ENCODE measurements at places on chromosomes 12 and 14.
A peak's percentile ranks its signal among the peaks of the same experiment; 100 is the strongest.

DNA sequence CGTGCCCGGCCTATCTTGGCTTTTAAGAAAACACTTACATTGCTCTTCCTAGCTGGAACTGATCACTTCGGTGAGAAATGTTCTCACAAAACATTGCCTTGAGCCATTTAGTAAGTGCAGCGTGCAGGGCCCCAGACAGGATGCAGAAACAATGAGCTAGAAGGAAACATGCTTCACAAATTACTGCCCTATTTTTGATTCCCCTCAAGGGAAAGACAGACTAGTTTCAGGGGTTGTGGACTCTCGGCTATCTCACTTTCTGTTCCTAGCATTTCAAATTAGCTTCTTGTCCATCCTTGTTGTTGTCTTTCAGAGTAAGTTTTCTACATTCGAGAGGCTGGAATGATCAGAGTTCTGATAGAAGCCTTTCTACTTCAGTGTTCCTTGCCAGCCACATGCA lies 21.6 kb downstream of the TGFB3 start:
- DNase-seq = no peak

DNA sequence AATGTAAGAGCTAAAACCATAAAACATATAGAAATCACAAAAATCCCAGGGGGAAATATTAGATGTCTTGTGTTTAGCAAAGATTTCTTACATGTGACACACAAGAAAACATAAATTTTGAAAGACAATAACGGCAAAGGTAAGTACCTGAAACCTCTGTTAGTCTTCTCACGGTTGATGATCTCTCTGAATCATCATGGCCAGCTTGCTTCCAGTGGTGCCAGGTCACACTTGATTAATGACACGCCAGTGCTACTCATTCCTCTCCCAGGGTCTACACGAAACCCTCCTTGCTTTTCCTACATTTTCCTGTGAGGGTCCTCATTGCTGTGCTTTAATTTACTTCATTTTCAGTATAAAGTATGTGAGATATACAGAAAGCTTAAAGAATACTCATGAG lies 114.4 kb upstream of the PARP11 start:
- no peak for DNase-seq

DNA sequence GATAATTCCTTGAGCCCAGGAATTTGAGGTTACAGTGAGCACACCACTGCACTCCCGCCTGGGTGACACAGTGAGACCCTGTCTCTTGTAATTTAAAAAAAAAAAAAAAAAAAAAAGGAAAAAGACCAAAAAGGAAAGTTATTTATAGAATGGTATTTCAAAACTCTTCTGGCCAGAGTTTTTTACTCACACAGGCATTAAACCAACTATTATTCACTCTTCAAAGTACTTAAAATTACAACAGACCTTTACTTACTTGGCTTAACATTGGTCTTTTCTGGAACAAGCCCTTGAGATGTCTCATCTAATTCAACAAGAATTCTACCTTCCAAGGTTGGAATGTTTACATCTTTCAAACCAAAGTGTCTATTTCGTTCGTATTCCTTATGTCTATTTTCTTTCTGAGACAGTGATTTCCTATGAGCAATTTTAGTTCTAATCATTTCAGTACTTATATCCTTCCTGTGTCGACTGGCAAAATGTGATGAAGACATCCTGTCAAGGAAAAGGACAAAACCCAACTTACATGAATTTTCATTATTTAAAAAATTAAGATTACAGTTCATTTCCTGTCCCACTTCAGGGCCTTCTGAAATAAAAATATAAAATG lies 2.6 kb downstream of the DLGAP5 start:
- no peak for DNase-seq

DNA sequence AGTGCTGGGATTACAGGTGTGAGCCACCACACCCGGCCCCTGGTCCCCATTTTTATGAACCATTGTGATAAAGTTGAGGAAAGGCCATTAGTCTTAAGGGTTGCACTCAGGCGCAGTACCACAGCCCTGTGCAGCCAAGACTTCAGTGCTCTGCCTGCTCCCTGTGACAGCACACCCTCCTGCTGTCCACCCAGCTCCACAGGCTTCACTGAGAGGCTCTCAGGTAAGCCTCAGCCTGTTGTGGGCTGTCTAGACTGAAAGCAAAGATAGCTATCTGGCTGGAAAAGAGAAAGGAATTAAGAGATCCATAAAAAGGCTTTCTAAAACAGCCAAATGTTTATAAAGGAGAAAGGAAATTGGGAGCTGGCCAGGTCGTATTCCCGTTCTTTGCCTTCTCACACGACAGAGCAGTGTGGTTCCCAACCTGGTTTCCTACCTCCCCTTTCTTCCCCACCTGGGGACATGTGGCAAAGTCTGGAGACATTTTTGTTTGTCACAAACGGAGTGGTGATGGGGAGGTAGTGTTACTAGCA lies 19.1 kb upstream of the DNM1L start:
- no peak for DNase-seq

- DNase-seq = no peak
Measured at GRCh38 chr12:69433653-69434052, 36.5 kb upstream of the FRS2 start.

- no peak for DNase-seq
Measured at GRCh38 chr12:6563448-6564050, 4.5 kb downstream of the NOP2 start.

- no peak for DNase-seq
Measured at GRCh38 chr12:19643635-19644034, 204.3 kb downstream of the AEBP2 start.

- DNase-seq = no peak
Measured at GRCh38 chr14:59638885-59639284, 62.3 kb upstream of the CCDC175 start.

- DNase-seq = no peak
Measured at GRCh38 chr12:2382370-2383155, 329.8 kb downstream of the CACNA1C start.

- DNase-seq = no peak
Measured at GRCh38 chr14:104446611-104447010, 133.0 kb upstream of the C14orf180 start.

GRCh38 chr12:5485454-5485853 lies 53.5 kb downstream of the NTF3 start:
- DNase-seq = no peak

- no peak for DNase-seq
Measured at GRCh38 chr12:65074932-65075331, 46.2 kb downstream of the WIF1 start.

DNA sequence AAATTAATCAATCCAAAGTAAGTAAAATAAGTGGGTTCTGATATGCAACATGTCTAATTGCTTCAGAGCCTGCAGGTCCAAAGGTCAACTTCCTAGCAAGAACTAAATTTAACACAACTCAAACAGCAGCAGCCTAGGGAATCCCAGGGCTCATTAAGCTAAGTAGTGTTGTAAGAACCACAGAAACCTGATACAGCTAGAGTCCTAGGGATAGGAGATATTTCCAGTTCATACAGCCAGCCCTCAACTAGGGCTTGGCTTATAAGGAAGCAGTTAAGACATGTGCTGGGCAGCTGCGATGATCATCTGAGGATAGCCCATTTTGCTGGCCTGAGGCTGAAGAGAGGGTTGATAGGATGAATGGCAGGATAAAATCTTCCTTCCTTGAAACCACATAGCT lies at the start of gene OR4Q3:
Gene OR4Q3, plus strand, starts transcription at position 316 of the 400 bp plus-strand sequence.
- no peak for DNase-seq

- no peak for DNase-seq
Measured at GRCh38 chr12:76713130-76713529, 50.8 kb upstream of the ZDHHC17 start.

DNA sequence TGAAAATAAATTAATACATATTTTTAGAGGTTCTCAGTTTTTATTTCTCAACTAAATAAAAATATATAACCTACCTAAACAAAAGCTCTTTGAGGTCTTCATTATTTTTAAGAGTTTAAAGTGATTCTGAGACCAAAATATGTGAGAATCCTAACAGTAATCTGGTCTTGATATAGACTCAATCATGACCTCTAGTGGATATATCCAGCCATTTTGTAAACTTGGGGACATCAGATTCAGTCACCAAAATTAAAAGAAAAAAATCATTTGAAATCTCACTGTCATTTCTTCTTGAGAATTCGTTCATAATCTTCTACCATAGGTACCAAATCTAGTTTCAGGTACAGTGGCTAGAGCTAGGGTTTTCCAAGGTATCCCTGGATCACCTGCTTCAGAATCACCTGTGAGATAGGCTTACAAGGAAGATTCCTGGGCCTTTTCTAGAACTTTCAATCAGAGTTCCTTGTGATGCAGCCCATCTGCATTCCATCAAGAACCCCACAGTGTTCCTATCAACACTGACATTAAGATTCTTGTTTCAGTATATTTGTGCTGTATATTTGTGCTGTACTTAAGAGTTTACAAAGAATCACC lies 214.9 kb downstream of the ADAMTS20 start:
- no peak for DNase-seq

- no peak for DNase-seq
Measured at GRCh38 chr14:50452979-50453705, 56.5 kb upstream of the CDKL1 start.

DNA sequence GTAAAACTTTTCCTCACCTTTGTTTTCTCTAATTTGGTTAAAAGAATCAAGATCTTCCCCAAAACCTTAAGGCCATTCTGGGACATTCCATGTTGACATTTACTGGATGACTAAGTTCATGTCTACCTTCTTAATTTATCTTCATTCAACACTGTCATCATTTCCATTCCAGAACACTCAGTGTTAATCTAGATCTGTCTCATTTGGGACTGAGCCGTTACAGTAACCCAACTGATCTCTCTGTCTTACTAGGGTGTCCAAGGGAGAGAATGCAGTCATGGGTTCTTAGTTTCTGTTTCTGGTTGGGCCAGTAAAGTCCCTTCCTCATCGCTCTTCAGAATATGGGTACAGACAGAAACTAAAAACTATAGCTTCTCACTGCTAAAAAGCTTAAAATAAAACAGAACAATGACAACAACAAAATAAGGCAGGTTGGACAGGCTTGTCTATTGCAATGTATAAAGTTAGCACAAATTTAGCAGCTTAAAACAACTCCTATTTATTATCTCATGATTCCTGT lies 144.8 kb downstream of the ASCL1 start:
- no peak for DNase-seq

GRCh38 chr12:58117201-58117600 lies 175.8 kb downstream of the ATP23 start:
- no peak for DNase-seq

GRCh38 chr12:113467142-113467501 lies 4.5 kb downstream of the LHX5 start:
- no peak for DNase-seq

GRCh38 chr14:34582117-34582680 lies 42.7 kb upstream of the EAPP start:
- peak; percentile 20 for DNase-seq

DNA sequence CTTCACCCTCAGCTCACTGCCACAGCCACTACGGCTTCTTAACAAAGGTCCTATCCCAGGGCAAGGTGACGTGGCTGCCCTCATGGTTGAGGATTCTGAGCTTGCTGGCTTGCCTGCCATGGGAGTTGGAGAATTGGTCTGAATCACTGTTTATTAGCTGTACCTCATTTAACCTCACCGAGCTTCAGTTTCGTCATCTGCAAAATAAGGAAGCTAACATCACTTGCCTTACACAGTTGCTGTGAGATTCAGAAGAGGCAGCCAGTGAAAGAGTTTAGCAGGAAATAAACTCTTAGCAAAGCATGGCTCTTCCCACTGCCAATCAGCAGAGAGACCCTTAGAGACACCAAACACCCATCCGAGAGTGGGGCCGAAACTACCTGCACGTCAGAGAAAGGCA lies 90.1 kb upstream of the KCNA1 start:
- no peak for DNase-seq

GRCh38 chr12:52944683-52945388 lies 4.1 kb upstream of the KRT18 start:
- no peak for DNase-seq

GRCh38 chr12:95859344-95859816 lies 628 bp downstream of the SNRPF start:
- no peak for DNase-seq

GRCh38 chr12:44294649-44295048 lies 458.8 kb downstream of the TMEM117 start:
- DNase-seq = no peak

- DNase-seq = peak; percentile 47
Measured at GRCh38 chr14:105855893-105856675, 329.7 kb downstream of the TMEM121 start.

- no peak for DNase-seq
Measured at GRCh38 chr14:97640031-97640430, 842.8 kb downstream of the VRK1 start.

GRCh38 chr12:1435044-1435443 lies 159.3 kb downstream of the FBXL14 start:
- no peak for DNase-seq

GRCh38 chr12:93363841-93364297 lies 13.9 kb upstream of the NUDT4 start:
- DNase-seq = no peak

DNA sequence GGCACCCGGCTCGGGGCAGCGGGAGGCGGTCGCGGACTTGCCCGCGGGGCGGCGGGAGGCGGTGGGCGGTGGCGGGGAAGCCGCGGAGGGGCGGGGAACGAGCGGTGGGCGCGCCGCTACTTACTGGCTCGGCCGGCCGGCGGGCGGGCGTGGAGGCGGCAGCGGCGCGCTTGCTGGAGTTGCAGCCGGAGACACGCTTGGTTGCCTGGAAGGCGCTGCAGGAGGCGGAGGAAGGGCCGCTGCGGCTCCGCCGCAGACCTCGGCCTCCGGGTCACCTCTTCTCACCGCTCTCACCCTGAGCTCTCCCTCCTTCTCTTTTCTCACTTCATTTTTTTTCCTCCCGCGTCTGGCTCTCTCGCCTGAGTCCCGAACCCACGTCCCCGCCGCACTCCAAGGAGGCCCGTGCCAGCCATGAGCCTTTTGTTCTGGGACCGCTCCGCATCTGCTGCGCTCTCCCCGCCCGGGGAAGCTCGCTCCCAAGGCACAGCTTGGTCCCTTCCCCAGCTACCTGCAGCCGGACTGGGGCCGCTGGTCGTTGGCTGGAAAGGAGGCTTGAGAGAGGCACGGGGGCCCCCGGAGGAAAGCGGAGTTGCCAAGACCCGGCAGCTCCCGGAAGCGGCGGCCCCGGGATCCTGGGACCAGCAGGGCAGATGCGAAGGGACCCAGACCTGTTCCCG lies 592 bp upstream of the KCNK10 start:
- DNase-seq = no peak

DNA sequence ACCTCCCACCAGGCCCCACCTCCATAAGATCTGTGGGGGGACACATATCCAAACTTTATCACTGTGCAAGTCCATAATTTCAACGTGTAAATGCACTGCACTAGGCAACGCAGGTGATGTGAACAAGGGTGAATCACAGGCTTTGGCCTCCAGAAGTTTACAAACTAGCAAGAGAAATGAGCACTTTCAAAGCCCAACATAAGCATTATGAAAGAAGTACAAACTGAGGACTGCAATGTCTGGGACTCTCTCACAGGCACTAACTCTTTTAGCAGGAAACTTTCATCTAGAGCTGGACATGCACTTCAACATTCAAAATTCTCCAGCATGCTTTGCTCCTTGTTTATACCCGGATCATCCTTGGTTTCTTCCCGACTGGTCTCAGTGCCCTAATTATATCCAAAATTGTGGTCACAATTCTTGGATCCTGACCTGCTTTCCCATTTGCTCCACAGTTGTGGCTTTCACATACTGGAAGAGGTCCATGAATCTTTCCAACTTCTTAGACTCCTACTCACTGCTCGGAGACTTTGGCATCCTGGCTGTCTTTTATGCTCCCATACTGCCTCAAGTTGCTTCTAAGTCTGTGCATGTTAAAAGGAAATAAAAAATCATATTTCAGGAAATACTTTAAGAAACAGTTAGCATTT lies 44.9 kb upstream of the STRAP start:
- DNase-seq = no peak

- no peak for DNase-seq
Measured at GRCh38 chr12:7005311-7005710, 13.0 kb downstream of the LPCAT3 start.

Measured in sigmoid colon (tissue), 7 donors.